Effector CD8-positive, alpha-beta T cell (primary cell): ENCODE measurements at places on chromosomes 12 and 14.

GRCh38 chr12:101670007-101670671 is 27.3 kb upstream of the CHPT1 start:
- DNase-seq: no peak

DNA sequence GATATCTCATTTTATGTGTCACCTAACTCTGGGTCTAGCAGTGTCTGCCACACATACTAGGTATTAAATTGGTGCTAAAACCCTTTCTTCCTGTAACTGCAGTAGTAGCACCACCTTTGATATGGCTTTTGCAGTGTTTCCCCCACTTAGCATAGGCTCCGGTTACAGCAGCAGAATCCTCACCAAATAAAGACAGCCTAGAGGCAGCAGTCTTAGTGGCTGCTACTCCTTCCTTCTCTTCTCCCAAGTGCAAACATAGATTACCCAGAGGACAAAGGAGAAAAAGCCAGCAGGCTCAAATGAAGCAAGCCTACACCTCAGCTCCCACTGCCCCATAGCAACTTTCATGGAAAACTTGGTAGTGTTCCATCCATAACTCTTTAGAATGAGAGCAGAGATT is 30.1 kb upstream of the ABCC9 start:
- no peak for DNase-seq

DNA sequence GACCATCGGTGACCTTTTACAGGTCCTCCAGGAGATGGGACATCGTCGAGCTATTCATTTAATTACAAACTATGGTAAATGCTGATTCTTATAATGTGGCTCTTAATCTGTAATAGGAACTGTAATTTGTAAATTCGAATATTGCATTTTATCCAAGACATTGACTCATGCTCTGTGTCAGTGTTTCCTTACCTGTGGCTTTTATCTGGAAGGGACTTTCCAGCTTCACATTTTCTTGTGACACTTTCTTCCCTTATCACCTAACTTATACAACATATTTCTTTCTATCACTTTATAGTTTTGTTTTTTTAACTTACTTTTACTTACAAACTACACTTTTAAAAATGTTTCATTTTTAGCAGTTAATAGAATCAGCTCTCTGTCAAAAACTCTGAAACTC is 14.8 kb downstream of the IRAK3 start:
- DNase-seq: no peak

- no peak for DNase-seq
Observed at GRCh38 chr14:86288336-86288735, 758.4 kb downstream of the FLRT2 start.

GRCh38 chr12:94736004-94736403 is 85.6 kb upstream of the TMCC3 start:
- no peak for DNase-seq

DNA sequence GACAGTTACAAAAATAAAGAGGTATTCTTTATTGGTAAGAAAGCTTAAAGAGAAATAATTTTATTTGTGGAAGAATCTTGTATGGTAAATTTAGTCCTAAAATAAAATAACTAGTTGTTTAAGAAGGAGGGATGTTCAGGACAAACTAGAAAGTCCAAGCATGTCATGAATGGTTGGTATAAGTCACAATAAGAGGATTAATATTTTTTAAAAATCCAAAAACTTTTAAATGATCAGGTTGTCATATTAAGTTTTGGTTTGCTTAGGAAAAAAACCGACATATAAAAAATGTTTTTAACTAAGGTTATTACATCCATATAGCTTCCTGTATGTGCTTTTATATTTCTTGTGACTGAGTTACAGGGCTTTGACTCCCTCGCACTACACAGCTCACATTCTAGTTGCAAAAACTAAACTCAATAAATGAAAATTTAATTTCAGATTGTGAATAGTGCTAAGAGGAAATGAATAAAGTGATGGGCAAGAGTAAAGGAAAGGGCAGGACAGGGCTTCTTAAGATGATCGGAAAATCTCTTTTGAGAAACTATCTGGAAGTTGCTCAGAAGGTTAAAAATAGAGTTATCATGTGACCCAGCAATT is 80.7 kb upstream of the METAP2 start:
- no peak for DNase-seq

- no peak for DNase-seq
Observed at GRCh38 chr14:68655021-68655831, 137.6 kb downstream of the ZFP36L1 start.

GRCh38 chr14:74034572-74034971 is 15.4 kb downstream of the BBOF1 start:
- no peak for DNase-seq

DNA sequence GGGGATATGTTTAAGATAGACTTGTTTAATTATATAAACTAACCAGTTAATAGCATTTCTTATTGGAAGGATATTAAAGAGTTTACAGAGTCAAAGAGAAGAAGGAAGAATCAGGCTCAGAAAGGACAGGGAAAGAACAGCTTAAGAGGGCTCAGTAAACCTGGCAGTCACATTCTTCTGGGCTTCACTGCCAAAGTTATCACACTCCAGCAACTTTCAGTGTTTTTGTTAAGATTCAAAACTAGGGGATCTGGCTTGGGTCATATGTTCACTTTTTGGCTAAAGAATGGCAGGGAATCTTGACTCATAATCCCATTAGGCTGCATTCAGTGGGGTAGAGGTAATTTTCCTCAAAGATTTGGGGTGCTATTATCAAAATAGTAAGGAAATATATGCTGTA is 312.3 kb downstream of the RAD51B start:
- DNase-seq: no peak

GRCh38 chr12:72267974-72268373 is 4.2 kb upstream of the TRHDE start:
- DNase-seq: no peak

- DNase-seq: no peak
Observed at GRCh38 chr12:122799641-122800243, 25.4 kb downstream of the CCDC62 start.

DNA sequence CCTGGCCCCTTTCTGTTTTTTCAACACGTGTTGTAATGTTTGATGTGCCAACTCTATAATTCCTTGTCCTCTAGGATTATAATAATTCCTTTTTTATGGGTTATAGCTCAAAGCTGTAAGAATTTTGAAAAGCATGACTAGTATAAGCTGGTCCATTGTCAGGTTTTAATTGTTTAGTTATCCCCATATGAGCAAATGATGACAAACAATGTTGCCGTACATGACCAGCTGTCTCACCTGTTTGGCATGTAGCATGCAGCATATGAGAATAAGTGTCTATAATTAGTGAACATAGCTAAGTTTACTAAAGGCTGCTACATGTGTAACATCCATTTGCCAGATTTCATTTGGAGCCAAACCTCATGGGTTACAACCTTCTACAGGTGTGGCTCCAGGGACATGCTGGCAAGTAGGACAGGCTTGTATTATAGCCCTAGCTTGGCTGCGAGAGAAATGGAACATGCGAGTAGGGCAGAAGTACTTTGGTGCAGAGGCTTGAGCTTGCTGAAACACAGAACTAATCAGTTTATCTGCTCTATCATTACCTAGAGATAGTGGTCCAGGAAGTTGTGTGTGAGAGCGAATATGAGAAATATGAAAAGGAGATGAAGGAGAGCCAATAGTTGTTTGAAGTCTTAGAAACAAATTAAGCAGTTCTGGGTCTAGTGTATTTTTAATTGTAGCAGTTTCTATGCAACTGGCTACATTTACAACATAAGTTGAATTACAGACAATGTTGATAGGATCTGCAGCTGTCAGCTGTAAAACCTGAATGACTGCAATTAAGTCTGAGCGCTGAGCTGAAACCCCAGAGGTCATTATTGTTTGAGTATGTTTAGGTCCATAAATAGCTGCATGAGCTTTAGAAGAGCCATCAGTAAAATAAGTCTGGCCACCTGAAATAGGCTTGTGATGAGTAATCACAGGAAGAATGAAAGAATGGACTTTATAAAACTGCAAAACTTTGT is 22.6 kb upstream of the MAPKAPK5 start:
- no peak for DNase-seq

- DNase-seq: no peak
Observed at GRCh38 chr14:73757381-73757780, 43.2 kb upstream of the PNMA1 start.

DNA sequence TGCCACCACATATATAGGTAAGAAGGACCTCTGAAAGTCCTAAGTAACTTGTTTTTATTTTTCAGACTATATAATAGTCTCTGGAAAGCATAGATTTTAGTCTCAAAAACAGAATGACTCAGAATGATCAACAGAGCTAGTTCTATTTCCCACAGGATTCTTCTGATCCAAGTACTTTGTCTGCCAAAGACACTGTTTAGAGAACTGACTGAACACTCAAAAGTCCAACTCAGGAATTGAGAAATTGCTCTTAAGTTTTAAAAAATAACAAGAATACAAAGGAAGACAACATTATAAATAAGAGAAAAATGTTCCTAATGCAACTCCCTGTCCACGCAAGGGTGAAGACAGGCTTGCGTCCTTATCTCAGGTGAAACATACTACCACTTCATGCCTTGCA is 29.0 kb downstream of the LGMN start:
- no peak for DNase-seq

DNA sequence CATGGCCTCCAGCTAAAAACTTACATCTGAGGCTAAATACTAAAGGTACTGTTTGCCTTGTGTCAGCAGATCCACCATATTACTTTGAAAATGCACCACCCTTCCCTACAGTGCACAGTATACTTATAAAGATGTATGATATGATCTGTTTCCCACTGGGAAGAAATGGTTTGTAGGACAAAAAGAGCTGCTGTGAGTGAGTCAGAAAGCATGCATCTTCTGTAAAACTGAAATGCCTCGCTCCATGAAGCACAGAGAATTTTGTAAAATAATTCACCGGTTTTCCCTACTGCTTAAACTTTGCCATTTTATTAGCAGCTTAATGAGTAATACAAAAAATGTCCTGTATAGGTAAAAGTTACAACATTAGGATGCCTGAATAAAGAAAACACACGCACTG is 68.8 kb downstream of the MDGA2 start:
- no peak for DNase-seq

GRCh38 chr14:51006324-51006723 is 62.0 kb upstream of the PYGL start:
- no peak for DNase-seq

GRCh38 chr14:70955543-70956480 is 48.6 kb downstream of the PCNX1 start:
- DNase-seq: peak; percentile 9

DNA sequence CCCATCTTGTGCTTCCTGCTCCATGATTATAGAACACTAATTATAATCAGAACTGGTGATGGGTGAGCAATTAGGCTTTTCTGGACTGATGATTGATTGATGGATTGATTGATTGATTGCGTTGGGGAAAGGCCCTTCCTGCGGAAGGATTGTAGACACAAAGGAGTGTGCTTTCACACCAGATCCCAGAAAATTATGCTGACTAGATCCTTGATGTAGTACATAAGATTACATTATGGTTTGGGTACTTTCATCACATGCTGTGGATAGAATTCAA is 8.4 kb downstream of the PELI2 start:
- DNase-seq: no peak

DNA sequence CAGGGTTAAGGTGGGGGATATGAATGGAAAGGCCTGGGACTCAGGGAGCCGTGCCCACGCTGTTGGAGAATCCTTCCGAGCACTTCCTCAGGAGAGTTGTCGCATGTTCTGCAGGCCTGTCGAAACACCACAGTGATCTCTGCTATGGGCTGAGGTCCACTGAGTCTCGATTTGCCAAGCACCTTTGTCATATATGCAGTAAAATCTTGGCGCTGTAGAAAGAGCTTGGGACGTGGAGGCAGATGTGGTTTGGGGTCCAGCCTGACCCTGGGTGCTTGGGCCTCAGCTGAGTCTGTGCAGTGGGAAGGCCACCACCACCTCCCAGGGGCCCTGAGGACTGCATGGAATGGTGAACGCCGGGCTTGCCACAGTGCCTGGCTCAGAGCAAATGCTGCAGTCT is 32.9 kb downstream of the C14orf132 start:
- DNase-seq: no peak

GRCh38 chr12:52704464-52704863 is 1.1 kb upstream of the KRT77 start:
- no peak for DNase-seq

DNA sequence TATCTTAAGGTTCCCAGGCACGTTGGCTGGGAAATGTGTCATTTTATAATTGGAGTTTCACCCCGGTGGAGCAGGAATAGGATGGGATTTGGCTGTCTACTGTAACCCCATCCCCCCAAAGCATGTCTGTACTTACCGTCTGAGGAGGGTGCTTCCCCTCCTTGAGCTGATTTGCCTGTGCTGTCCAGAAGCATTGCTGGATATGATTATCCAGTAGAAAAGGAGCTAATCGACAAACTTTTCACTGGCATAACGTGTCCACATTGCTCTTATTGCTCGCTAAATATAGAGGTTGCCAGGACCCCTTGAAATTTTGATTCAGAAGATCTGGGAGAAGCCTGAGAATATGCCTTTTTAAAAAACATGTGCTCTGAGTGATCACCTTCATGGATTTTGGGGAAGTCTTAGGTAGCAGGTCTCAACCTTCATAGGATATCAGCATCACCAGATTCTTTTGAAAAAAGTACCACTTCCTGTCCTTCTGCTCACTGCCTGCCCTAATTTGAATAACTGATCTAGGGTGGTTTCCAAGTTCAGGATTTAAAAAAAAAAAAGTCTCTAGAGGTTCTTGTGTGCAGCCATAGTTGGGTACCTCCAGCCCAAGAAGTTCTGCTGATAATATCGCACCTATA is 80.4 kb upstream of the KCNA1 start:
- DNase-seq: no peak

- peak; percentile 69 for DNase-seq
Observed at GRCh38 chr14:106308839-106309389, 782.5 kb downstream of the TMEM121 start.

GRCh38 chr14:57976701-57977100 is 110.8 kb upstream of the SLC35F4 start:
- no peak for DNase-seq

DNA sequence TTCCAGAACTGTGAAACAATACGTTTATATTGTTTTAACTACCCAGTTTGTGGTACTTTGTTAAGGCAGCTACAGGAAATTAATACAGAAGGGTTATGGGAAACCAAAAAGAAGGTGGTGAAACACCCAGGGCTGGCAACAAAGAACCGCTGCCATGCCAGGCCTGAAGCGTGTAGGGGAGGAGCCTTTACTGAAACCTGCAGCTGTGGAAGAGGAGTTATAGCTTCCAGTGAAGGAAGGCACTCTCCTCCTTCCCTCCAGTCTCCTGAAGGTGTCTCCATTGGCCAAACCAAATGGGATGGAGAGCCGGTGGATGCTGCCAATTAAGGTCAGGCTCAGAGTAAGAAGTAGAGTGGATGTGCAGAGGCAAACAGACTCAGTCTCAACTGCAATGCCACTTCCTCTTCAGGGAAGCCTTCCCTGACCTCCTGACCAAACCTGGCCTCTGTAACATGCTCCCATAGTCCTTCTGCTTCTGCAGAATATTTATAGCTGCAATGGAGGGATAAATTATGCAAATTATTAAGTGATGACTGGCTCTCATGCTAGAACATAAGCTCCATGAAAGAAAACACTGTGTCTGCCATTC is 168.3 kb downstream of the DAD1 start:
- no peak for DNase-seq
